ENCODE measurements at places on chromosomes 7 and 10.

DNA sequence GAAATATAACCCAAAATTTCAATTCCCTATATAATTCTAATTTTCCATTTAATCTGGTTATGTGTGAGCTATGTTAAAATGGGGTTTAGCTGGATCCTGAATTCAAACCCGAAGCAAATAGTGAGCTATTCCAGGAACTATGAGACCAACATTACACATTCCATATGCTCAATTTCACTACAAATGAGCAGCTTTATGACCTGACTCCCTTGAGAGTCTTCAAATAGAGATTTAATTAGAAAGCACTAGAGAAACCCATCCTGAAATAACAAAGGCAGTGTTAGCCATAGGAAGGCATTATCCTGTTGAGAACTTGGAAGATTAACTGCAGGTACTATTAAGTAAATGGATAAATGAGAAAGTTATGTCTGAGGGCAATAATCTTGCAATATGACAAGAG is 890.0 kb downstream of the GRM8 start:
- DNase-seq: no peak

GRCh38 chr10:97752956-97753355 is 16.0 kb downstream of the ZFYVE27 start:
- no peak for DNase-seq

- DNase-seq: no peak
Observed at GRCh38 chr10:122460891-122461293, 461 bp upstream of the HTRA1 start.

GRCh38 chr10:28681291-28681763 is 4.0 kb downstream of the BAMBI start:
- DNase-seq: no peak

GRCh38 chr10:16481052-16481728 is 40.5 kb downstream of the C1QL3 start:
- DNase-seq: no peak

- no peak for DNase-seq
Observed at GRCh38 chr10:43128958-43129706, 9.1 kb upstream of the CSGALNACT2 start.

DNA sequence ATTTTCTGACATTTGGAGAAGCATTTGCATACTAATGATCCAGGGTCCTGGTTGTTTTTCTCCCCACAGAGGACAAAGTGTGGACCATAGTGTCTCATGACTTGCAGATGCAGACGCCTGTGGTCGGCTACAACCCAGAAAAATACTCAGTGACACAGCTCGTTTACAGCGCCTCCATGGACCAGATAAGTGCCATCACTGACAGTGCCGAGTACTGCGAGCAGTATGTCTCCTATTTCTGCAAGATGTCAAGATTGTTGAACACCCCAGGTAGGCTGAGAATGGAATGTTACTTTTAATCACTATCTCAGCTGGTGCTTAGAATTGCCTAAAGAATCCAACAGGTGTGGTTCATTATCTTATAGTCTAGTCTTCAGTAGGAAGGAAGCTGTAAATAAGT is 951.5 kb upstream of the C7orf33 start:
- no peak for DNase-seq

- DNase-seq: no peak
Observed at GRCh38 chr7:2011266-2012043, 221.3 kb downstream of the MAD1L1 start.

DNA sequence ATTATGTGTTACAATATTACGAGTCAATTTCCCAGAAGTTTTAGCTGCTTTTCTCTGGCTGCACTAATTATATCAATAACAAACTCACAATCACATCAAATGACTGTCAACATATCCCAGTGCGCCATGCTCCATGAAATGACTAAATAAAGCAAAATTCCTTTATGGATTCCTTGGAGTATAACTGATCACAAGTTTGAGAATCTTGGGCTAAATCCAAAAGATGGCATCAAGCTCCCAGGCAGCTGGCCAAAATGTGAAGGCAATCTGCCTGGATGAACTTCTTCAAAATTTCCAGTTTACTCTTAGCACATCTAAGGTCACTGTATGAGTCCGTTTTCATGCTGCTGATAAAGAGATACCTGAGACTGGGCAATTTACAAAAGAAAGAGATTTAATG is 210.8 kb downstream of the CCSER2 start:
- DNase-seq: no peak

DNA sequence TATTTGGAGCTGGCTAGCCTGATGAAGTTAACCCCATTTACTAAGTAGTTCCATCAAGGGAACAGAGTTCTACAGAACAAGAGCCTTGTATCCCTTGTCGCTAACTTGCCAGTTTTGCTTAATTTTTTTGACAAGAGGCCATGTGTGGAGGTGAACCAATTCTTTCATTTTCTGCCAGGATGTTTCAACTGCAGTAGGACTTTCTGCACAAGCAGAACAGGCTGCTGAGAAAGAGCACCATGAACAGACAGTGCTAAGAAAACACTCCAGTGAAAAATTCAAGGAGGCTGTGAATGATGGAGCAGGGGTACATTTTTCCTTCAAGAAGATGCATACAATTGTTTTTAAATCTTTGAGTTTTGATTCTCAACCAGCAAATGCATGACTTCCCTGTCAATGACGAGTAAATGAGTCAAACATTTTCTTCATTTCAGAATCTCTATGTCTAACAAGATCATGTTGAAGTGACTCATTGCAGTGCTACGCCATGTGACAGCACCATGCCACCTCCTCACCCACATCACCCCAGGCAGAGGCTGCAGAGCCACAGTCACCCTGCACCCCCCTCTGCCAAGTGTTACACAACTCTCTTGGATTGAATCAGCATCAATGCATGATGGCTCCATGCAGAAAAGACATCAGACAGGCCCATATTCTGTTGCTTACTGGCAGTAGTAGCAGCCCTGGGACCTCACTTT is 193.1 kb downstream of the COBL start:
- DNase-seq: no peak

GRCh38 chr7:110224643-110225042 is 866.3 kb upstream of the LRRN3 start:
- no peak for DNase-seq

GRCh38 chr7:80807166-80807900 is 111.5 kb downstream of the SEMA3C start:
- DNase-seq: no peak

- DNase-seq: no peak
Observed at GRCh38 chr7:137316648-137317353, 26.7 kb downstream of the PTN start.

GRCh38 chr7:129640400-129640799 is 28.9 kb downstream of the NRF1 start:
- no peak for DNase-seq

- no peak for DNase-seq
Observed at GRCh38 chr7:39406467-39406866, 159.7 kb upstream of the YAE1 start.

- DNase-seq: no peak
Observed at GRCh38 chr10:44974082-44974627, 4.5 kb downstream of the DEPP1 start.

DNA sequence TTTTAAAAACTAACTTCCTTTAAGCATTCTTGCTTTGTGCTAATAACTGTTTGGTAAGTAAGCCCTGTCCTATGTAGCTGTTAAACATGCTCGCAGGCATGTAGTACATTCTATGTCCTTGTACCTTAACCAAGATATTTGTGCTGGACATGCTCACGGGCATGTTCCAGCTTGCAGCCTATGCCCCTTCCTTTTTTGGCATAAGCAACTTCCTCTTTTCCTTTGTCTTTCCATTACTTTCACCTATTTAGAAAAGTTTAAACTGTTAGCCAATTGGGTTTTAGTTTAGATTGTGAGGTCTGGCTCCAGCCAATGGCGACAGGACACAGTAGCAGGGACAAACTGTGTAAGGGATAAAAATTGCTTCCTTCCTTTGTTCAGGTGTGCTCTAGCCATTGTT is 14.4 kb upstream of the APBB1IP start:
- no peak for DNase-seq

GRCh38 chr7:27242555-27243339 is at the start of gene EVX1:
Gene EVX1 (plus strand): TSS chr7:27242802. CDS start chr7:27243031, 229 bp downstream.
- DNase-seq: no peak

DNA sequence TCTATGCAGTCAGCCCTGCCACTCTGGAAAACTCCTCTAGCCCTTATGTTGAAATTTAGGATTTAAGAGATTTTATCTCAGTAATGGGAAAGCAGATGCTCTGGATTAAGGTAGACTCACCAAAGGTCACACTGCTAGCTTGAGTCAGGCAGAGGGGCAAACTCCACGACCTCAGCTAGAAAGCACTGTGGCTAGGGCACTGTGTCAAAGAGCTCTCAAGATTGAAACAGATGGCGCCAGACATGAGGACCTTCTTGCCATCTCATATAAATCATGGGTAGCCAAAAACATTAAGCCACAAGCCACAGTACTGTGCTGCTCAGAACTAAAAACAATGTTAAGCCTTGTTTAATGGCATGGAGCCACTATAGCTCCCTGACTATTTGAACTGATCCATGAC is 188.7 kb downstream of the DNAJC1 start:
- peak; percentile 38 for DNase-seq

- DNase-seq: no peak
Observed at GRCh38 chr10:23376229-23376655, 31.6 kb upstream of the C10orf67 start.

DNA sequence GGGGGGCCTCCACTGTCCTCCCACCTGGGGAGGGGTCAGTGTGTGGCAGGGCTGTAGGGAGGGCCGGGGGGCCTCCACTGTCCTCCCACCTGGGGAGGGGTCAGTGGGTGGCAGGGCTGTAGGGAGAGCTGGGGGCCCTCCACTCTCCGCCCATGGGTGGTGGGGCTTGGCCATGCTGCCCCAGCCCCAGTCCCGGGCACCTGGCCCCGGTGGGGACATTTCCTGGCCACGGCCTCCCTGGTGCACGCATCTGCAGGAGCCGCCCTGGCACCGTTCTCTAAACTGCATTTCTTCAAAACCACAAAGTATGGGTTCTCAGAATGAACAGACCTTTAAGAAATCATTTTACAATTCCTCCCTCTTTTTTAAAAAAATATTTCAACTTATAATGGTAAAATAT is 89.3 kb upstream of the PDGFA start:
- DNase-seq: no peak

- no peak for DNase-seq
Observed at GRCh38 chr10:5656737-5657579, 9.4 kb downstream of the ASB13 start.

GRCh38 chr7:120404042-120404441 is 131.1 kb downstream of the KCND2 start:
- no peak for DNase-seq

GRCh38 chr7:124688991-124689390 is 76.6 kb downstream of the GPR37 start:
- no peak for DNase-seq

DNA sequence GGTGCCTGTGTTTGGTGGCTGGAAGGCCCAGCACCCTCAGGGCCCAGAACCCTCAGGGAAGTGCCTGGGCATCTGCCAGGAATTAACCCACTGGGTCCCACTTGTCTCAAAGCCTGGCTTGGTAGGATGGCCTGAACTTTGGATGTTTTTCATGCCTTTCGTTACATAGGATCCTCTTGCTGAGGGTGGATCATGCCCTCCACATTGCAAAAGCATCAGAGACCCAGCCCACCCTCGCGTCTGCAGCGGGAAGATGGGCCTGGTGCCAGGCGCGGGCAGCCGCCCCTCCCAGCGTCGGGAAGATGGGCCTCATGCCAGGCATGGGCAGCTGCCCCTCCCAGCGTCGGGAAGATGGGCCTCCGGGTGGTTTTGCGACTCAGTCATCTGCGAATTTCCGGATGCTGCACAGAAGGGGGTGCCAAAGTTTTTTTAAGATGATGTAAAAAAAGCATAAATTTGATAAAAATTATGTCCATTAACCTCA is 51.9 kb upstream of the PRKAR1B start:
- no peak for DNase-seq

DNA sequence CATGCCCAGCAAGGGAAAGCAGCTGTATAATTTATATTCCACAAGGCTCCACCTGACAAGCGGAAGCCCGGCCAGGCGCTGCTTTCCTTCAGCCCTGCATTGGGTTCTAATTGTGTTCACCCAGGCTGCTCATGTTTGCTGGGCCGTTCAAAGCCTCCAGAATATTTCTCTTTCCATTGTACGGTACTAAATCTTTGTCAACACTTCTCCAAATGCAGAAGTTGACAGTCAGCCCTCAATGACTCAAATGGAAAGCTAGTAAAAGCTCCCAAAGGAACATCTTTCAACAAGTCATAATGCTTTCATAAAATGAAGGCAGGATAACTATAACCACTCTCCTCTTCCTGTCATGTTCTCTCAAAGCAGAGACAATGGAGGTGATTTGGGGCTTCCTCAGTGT is 17.8 kb upstream of the CPXM2 start:
- DNase-seq: no peak

DNA sequence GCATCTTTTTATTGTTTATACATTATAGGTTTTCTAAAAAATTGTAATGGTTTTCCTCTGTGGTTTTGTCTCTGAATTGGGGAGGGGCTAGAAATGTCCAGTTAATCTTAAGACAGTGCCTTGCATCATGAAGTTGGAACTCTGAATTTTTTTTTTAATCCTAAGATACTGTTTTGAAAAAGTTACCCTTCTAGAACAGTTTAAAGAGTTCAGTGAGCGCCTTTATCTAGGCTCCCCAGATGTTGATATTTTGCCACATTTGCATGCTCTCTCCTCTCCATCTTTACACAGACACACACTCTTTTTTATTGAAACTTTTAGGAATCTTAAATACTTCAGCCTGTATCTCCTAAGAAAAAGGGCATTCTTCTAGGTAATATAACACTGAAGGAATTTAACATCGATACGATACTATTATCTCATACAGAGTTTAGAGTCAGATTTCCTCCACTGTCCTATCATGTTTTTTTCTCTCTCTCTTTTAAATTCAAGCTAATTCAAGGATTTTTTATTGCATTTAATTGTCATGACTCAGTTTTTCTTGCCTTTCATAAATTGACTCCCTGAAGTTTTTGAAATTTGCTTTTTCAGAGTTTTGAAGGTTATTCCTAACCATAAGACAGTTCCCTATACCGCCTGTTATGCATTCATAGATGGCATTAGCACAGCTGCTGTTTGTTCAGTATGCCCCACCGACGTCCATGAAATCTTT is 31.5 kb downstream of the PRKAR2B start:
- DNase-seq: no peak

GRCh38 chr10:5595994-5596471 is 70.4 kb downstream of the ASB13 start:
- DNase-seq: no peak

DNA sequence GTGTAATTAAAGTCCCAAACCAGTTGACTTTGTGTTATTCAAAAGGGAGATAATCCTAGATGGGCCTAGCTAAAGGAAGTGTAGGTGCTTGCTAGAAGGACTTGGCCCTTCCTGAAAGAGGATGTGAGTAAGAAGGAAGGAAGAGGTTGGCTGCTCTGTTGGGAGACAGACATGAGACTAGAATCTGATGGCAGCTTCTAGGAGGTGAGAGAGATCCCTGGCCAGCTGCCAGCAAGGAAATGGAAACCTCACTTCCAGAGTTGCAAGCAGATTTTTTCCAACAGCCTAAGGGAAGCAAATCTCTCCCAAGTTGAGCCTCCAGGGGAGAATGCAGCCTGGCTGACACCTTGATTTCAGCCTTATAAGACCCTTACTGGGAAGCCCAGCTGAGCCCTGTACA is 368.4 kb upstream of the ZMIZ1 start:
- DNase-seq: no peak

Measured in WERI-Rb-1 (cell line).